ENCODE measurements at places on chromosomes 1 and 21. TPM values are rescaled to one million over a fixed set of nuclear protein-coding genes. Genes with fewer than 3 reads are reported as not detected.

DNA sequence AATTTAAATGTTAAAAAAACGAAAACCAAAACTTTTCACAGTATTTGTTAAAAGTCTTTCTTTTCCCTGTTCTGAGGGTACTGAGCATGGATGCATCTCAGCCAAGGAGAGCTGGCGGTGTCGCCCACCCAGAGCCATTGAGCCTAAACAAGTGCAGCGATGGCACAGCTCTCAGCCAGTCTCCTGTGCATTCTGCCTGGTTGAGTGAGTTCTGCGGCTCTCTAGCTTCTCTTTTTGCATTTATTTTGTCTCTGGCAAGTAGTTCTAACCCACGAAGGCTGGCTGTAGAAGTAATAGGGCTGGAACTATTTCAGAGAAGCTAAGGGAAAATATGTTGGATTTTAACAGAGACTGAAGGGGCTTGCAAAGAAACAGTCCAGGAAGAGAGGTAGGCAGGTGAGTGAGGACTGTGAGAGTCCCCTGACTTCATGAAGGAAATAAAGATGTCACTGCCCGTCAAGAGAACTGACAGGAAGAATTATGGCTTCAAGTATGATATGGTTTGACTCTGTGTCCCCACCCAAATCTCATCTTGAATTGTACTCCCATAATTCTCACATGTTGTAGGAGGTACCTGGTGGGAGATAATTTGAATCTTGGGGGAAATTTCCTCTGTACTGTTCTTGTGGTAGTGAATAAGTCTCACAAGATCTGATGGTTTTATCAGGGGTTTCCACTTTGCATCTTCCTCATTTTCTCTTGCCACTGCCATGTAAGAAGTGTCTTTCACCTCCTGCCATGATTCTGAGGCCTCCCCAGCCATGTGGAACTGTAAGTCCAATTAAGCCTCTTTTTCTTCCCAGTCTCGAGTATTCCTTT is 35.7 kb upstream of the LIN9 start:
- DNase-seq: no peak

- DNase-seq: no peak
Observed at GRCh38 chr1:214318356-214318755, 37.4 kb downstream of the SMYD2 start.

- DNase-seq: no peak
Observed at GRCh38 chr1:86567878-86568277, 21.0 kb downstream of the CLCA4 start.

GRCh38 chr1:223009406-223009805 is 133.6 kb downstream of the TLR5 start:
- DNase-seq: no peak

DNA sequence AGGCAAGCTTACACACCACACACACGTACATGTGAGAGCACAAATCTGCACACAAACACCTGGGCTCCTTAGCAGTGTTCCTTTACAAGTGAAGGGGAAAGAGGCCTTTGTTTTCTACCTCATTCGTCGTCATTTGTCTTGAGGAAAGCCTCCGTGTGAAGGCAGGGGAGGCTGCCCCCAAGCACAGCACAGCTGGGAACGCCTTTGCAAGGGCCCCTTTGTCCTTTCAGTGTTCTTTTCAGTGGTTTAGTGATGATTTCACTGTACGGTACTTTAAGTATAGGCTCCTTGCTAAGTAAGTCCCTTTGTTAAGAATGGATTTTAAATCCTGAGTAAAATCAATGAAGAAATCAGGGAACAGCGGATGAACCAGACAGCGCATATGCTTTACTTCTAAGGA is 94.1 kb downstream of the PGBD5 start:
- peak; percentile 81 for DNase-seq

DNA sequence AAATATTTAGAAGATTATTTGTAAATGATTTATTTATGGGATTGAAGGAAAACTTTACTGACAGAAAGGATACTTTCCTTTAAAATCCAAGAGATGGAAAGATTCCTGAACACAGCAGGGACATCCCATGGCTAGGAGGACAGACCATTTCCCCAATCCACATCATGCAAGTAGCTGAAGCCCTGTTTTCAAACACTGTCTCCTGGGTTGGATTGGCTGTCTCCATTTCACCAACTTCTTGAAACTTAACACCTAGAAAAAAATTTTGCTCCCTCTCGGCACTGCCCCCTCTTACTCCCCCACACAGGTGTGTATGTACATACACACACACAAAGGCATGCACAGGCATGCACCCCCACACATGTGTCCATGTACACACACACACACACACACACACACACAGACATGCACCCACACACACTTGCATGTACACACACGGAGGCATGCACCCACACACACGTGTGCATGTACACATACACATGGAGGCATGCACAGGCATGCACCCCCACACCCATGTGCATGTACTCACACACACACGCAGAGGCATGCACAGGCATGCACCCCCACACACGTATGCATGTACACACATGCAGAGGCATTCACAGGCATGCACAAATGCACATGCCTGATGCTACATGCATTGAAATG is 320.0 kb downstream of the CHRM3 start:
- DNase-seq: no peak

GRCh38 chr1:19363536-19364152 is 51.5 kb downstream of the SLC66A1 start:
- no peak for DNase-seq

GRCh38 chr1:188433425-188433824 is 1604.7 kb downstream of the PLA2G4A start:
- no peak for DNase-seq

GRCh38 chr1:160891474-160891873 is 6.5 kb upstream of the ITLN1 start:
- no peak for DNase-seq

DNA sequence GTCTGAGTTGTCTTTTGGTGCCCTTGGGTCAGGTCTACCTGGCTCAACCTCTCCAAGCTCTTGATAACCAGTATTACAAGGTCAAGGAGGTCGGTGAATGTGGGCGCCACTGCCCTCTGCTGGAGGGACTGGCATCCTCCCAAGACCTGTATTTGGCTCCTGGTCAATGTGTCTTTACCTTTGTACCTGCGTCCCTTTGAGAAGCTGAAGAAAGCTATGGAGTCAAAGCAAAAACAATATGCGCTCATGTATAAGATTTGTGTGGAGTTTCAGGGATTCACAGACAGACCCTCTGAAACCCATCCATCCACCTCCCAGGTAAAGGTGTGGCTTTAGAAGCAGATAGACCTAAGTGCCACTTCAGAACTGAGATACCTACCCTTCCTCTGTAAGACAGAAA is 61.8 kb upstream of the NBL1 start:
- peak; percentile 60 for DNase-seq

DNA sequence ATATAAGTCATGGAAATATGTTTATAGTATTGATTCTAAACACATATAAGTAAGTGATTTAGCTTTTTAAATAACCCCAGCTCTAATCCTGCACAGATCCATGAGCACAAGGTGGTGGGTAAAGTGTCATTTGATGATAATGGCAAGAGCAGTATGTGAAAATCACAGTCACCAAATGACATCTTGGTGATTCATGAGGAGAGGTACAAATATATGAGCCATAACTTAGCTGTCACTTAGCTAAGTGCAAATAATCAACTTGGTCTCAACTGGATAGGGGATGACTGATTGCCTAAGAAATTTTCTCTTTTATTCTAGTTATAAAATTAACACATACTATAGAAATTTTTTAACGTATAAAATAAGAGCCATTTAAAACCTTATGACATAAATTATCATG is 198.1 kb downstream of the ZZZ3 start:
- no peak for DNase-seq

GRCh38 chr1:41887365-41887764 is 31.4 kb downstream of the HIVEP3 start:
- no peak for DNase-seq

DNA sequence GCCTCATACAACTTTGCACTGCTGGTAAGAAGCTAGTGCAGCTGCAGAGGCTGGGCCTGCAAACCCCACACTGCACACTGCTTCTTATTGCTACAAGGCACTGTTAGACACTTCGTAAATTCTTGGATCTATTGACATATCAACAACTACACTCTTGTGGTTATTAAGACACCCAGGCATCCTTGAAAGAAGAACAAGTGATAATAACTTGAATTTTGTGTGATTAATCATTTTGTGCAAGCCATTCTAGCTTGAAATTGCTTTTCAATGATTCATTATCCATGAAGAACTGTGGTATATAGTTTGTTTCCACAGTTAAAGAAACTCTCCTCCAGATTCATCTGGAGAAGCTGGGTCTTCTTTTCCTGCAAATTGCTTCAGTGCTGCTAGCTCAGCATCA is 33.7 kb upstream of the IFI44L start:
- DNase-seq: no peak

DNA sequence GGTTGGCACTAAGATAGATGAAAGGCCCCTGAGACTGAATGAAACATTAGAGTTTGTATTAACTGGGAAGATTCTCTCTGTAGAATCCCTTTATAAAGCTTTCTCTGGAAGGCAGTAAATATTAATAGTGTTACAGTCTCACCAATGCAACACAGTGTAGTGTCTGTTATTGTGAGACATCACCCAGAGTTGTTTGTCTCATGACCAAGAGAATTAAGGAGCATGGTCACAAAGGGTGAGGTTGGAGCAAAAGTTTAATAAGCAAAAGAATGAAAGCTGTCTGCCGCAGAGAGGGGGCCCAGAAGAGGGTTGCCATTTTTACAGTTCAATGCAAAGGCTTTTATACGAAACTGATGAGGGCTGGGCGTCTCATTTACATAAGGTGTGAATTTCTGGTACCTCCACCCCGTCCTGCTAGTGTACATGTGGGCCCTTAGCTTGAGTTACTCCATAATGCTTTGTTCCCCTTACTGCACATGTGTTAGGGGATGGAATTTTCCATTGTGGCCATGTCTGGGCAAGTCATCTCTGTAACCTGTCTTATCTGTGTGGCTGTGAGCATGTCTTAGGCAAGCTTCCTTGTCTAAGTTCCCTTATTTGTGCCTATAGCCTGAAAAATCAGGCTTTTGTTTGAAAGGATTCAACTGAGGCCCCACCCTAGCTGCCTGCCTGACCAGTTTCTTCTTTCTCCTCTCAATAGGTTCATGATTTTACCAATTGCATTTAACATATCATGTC is 184.1 kb downstream of the RASAL2 start:
- no peak for DNase-seq

- no peak for DNase-seq
Observed at GRCh38 chr1:186099336-186100104, 275.5 kb downstream of the TPR start.

DNA sequence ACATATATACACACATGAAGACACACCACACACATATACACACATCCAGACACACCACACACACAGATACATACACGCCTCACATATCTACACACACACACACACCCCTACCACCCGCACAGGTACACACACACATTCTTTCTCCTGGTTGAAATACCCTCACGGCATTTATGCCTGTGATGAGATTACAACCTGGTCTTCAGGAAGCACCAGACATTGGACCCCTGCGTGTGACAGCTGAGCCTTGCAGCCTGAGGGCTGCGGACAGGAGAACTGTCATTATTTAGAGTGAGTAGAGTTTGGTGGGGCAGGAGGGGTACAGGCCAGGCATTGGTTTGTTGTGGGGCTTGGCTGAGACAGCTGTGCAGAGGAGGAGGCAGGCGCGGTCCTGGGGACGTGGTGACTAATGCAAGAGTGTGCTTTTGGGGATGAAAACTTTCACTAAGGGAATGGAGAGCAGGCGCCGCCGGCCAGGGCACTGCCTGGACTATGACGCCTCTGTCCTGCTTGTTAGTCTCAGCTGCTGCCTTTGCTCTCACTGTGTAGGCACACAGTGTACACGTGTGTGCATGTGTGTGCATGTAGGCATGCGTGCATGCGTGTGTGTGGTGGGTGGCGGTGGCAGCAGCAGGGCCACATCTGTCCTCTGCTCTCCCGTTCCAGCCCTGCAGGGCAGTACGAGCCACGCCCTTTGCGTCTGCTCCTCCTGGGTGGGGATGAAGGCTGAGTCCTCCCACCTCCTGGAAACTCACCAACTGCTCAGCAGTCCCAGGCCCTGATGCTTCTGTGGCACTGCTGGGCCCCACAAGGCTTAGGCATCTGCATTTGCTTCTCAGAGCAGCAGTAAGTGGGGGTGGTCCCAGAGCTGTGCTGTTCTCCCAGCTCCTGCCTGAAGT is 57.6 kb downstream of the SPSB1 start:
- DNase-seq: no peak

GRCh38 chr1:119336848-119337247 is 31.7 kb upstream of the HAO2 start:
- no peak for DNase-seq

DNA sequence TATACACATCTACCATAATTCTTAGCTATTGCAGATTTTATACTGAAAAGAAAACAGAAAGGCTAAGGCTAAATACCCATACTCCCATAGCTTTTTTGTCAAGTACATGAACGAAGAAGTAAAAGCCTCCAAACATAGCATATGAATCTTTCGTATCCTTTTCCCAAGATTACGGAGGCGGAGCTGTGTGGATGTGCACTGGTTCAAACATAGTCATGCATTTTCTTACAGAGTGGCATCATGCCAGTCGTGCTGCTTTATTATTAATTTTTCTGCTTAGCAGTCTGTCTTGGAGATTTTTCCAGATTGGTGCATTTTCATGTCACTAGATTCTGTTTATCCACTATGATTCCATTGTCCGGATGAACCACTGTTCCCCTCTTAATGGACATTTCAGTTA is 118.7 kb upstream of the RUNX3 start:
- DNase-seq: no peak

DNA sequence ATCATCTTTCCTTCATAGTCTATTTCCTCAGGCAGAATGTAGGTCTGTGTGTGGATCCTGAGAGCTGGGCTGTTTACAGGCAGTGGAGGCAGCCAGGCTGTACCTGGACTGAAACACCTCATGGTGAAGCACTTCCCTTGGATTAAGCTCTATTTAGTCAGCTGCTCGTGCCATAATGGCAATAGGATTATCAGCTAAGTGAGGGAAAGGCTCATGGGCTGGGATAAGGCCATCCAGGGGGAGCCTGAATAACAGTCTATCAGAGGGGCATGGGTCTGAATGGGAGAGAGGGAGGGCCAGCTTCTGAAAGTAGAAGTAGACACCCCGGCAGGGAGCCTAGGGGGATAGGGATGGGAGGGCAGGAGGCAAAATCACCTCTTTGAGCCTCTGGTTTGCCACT is 8.3 kb downstream of the RNASEL start:
- DNase-seq: peak; percentile 40

- DNase-seq: peak; percentile 54
Observed at GRCh38 chr1:183734543-183735036, 70.3 kb upstream of the RGL1 start.

- no peak for DNase-seq
Observed at GRCh38 chr1:60956520-60956919, 125.8 kb upstream of the NFIA start.

- DNase-seq: no peak
Observed at GRCh38 chr1:93411000-93411399, 36.9 kb upstream of the FNBP1L start.

Gene PRAMEF5
- not detected for total RNA-seq

Gene SMCP
- not detected for total RNA-seq

Gene TMEM61
- total RNA-seq: not detected

Gene GBP2
- total RNA-seq: not detected

Gene FMN2
- 1.7 TPM for total RNA-seq

Gene ZFP69
- total RNA-seq: 8.9 TPM

Gene LRRC8C
- 5.5 TPM for total RNA-seq

Gene TBX19
- total RNA-seq: 1.3 TPM

Gene TNFRSF8
- total RNA-seq: not detected

All from neural progenitor cell (in vitro differentiated cells).